NAMALWA (cell line): ENCODE measurements at places on chromosomes 2 and 18.
A peak's percentile ranks its signal among the peaks of the same experiment; 100 is the strongest.

GRCh38 chr2:150789376-150789905 lies 302.0 kb upstream of the RND3 start:
- DNase-seq: no peak

GRCh38 chr18:2547477-2548087 lies 23.7 kb downstream of the METTL4 start:
- DNase-seq: peak; percentile 76

DNA sequence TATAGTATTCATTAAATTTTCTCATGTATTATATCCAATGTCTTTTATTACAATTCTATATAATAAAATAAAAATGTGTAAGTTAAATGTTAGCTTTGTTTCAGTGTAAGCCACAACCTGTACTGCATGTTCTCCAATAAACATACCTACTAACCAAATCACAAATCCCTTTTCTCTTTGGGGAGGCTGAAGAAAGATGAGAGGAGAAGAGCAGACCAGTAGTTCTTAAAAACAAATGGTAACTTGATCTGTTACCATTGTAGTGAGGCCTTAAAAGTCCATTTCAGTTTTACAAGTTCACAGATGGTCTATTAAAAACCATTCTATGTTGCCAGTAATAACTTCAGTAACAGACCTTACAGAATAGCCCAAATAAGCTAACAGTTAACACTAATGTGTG lies 100.5 kb downstream of the SOS1 start:
- DNase-seq: no peak

GRCh38 chr2:101375653-101376052 lies 11.7 kb downstream of the CREG2 start:
- no peak for DNase-seq

DNA sequence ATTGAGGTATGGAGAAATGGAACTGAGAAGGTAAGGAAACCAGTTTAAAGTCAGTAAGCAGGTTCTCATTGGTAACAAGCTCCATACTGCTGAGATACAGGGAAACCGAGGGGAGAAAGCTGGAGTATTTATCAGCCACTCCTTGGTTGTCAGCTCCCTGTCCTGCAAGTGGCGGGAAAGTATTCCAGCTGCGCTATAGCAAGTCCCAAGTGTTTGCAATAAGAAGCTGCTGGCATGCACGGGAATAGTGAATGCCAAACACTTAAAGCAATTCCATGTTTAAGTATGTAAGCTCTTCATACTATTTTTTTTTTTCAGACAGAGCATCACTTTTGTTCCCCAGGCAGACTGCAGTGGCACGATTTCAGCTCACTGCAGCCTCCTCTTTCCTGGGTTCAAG lies 1601.1 kb downstream of the SUCLG1 start:
- no peak for DNase-seq

DNA sequence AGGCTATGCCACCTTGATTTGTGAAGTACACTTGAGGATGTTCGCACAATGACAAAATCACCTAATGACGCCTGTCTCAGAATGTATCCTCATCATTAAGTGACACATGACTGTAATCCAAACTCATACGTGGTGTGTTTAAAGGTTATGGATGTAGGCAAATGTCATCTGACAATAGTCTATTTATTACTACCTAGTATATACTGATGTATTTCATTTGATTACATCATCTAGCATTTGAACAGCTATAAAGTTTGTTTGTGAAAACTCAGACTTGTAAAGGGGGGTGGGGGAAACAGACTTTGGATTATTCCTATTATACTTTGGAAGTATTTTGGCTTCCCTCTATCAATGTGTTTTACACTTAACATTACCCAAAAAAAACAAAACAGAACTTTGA lies 129.9 kb downstream of the TANC1 start:
- no peak for DNase-seq

- no peak for DNase-seq
These were observed 22.0 kb downstream of the RAB12 start for GRCh38 chr18:8631265-8631664.

GRCh38 chr2:25230948-25231311 lies 62.5 kb upstream of the POMC start:
- no peak for DNase-seq

DNA sequence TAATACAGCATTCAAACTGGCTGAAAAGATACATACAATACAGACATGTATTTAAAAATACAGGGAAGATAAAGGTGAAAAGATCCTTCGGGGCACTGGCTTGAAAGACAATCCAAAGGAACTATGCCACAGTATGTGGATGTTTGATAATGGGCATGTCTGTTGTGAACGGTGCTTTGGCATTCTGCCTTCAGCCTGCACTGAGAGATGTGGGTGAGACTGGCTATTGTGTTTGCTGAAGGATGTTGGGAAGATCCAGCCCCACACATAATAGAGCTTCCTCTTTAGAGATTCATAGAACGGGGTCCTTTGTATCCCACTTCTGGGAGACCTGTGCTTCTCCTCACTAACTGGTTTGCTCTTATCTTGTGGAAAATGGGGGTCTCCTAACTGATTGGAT lies 65.1 kb upstream of the CXCR4 start:
- DNase-seq: no peak

- peak; percentile 61 for DNase-seq
These were observed 31.8 kb downstream of the SP100 start for GRCh38 chr2:230447455-230448451.

DNA sequence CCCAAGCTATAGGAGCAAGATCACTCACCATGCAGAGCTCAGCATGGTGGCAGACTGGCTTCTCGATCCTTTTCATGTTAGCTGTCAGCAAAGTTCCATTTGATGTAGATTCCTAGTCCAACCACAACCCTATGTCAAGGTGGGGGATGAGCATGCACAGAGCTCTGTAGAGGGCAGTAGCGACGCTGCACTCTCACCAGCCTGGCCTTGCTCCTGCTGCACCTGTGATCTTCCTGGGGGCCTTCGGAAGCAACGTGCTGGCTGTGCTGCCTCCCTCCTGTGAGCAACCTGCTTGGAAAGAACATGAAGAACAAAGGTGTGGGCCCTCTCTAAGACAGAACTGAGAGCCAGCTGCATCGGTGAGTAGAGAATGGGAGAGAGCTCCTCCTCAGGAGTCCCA lies 479.4 kb upstream of the MYT1L start:
- no peak for DNase-seq

GRCh38 chr2:72496479-72496878 lies 329.4 kb downstream of the EXOC6B start:
- DNase-seq: no peak

DNA sequence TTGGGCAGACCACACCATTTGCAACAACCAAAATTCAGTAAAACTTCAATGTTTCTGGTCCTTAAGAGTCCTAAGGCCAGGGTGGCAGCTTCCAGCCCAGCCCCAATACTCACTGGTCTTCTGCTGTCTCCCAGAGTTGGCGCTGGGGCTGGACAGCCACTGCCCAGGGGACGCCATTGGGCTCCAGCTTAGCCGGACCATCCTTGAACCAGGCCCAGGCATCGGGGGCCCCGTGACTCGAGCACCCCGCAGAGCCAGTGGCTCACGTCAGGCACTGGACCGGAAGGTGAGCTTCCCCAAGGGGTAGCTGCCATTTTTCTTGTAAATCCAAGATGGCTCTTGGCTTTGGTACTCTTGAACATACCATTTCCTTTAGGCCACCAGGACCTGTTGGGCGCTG lies 21.8 kb downstream of the SNED1 start:
- no peak for DNase-seq

- DNase-seq: no peak
These were observed 50.5 kb upstream of the HS6ST1 start for GRCh38 chr2:128369108-128369555.

GRCh38 chr18:2627821-2628276 lies 27.7 kb upstream of the SMCHD1 start:
- DNase-seq: no peak

- DNase-seq: peak; percentile 64
These were observed 103.4 kb upstream of the RASGRP3 start for GRCh38 chr2:33372940-33373553.

- DNase-seq: no peak
These were observed 99.4 kb downstream of the FTCDNL1 start for GRCh38 chr2:199751492-199752120.

- no peak for DNase-seq
These were observed 39.5 kb downstream of the ADNP2 start for GRCh38 chr18:80148326-80149199.

DNA sequence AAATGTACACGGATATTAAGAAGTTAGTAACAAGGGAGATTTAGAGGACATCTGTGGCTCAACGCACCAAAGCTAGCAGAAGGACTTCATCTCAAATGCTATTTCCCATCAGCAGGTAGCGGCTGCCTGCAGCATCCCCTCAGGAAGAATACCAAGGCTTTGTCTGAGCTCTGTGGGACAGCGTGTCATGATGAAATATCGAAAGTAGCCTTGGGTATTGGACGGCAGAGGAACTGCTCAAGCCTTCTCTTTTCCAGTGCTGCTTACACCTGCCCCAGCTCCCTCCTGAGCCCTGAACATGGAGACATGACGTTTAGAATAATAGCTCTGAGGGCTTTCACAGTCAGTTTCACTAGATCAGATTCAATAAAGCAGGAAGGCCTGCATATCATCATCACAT lies 241.6 kb downstream of the SUCLG1 start:
- DNase-seq: no peak

DNA sequence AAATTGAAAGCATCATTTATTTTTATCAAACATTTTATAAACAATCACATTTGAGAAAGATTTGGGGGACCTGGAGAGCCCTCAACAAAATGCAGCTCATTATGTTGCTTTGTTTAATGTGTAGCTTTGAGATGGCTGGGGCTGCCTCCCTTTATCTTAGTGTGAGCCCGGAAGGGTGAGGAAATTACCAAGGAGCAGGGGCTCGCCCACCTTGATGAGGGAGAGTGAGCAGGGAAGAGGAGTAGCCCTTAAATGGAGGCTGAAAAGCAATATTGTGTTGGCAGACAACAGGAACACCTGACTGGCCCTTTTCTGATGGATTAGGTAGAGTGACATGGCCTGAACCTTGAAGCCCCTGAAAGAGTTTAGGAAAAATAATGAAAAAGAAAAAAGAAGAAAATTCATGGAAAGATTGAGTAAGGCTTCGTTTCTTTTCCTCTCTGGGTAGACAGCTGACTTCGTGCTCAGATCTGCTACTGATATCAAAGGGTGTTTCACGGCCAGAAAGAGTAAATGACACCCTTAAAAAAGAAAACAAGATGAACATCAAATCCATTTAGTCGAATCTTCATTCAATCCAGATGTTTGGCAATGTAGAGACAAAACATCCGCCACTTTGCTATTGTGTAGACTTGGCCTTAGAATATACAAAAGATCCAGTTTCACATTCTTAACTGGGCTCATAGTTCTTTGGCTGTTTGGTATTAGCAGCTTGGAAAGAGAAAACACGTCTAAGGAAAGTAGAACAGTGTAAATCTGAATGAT lies 206.5 kb upstream of the TCF4 start:
- no peak for DNase-seq

DNA sequence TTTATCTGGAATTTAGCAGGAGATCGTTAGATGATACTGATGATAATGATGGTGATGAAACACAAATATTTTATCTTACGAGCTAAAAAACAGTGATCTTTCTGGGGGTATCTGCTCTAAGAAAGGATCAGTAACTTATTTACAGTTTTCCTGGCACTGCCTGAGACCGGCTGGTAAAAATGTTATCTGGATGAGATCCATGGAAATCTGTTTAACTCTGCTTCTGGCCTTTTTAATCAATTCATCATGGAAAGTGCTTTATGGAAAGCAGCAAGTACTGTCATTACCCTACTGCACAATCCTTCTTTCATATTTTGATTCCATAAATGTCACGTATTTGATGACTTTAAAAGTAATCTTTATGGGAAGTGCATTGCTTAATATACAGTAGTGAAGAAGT lies 612.7 kb upstream of the GCFC2 start:
- DNase-seq: no peak

- DNase-seq: no peak
These were observed 119.4 kb downstream of the COPS8 start for GRCh38 chr2:237205043-237205541.

GRCh38 chr18:77118256-77119090 lies 14.1 kb downstream of the MBP start:
- no peak for DNase-seq

DNA sequence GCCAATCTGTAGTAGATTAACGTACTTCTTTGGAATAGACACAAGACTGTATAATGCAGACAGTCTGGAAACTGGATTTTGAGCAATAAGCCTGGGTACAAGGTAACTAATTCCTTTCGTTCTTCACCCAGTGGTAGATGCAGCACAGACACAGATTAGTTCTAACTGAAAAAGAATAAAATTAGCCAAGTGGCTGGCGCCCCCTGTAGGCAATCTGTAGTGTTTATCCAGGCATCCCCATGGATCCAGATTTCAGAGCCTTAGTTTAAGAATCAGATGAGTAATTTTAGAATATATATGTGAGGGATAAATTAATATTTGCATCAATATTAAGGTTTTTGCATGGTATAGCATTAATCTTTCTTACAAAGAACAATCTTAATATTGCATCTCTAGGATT lies 563.9 kb downstream of the DCC start:
- DNase-seq: peak; percentile 72

DNA sequence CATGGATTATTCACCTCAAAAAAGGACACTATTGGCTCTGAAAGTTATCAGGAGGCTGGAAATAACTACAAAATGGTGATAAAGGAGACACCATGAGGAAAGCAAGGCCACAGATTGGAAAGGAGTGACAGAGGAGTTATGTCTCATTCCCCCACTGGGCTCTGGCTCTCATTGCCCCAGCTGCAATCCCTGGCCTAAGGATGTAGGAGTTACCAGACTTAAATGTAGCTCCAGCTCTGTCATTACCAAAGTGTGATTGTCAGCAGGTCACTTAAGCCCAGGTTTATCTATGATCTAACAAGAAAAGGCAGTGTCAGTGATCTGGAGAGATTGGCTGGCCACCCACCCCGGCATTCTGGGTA lies 1228.2 kb upstream of the DDX18 start:
- DNase-seq: no peak

DNA sequence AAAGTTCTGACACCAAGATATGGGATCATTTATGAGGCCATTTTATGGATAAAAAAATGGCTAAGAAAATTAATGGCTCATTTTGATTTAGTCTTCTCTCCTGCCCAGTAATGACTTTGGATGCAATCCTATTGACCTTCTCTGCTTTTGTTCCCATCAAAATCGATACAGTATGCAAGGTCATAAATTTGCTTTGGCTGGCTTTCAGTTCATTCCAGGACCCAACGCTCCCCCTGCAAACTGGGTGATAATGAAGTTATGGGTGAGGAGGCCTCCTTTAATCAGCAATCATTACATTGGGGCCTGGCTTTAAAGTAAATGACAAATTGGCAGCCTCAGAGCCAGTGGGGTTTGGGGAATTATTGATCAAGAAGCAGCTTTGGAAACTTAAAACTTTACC lies 351.8 kb upstream of the GYPC start:
- DNase-seq: no peak

GRCh38 chr2:96436961-96437360 lies 68.2 kb downstream of the NEURL3 start:
- no peak for DNase-seq

DNA sequence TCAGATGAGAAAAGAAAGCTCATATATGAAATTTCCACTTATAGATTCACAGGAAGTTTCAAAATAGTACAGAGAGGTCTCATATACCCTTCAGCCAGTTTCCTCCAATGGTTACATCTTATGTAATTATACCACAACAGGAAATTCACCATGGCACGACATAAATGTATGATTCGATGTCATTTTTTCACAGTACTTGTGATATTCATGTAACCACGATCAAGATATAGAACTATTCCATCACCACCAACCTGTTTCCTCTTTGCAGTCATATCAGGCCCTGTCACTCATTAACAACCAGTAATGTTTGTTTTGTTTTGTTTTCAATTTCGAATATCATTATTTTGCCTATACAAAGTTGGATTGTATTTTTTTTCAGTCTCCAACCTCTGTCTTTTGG lies 314.3 kb upstream of the POU3F3 start:
- no peak for DNase-seq

GRCh38 chr2:9673914-9674481 lies 43.2 kb upstream of the YWHAQ start:
- no peak for DNase-seq
